Pericardium fibroblast (primary cell): ENCODE measurements at places on chromosomes 5 and 9. TPM values are rescaled to one million over a fixed set of nuclear protein-coding genes. Genes with fewer than 3 reads are reported as not detected.

Gene FOXD4L5
- 0.94 TPM in 1 of 2 replicates, not detected in the other for total RNA-seq

Gene SPATA31A3
- total RNA-seq: not detected in 2 replicates

Gene DOCK2
- total RNA-seq: 0.09 and 0.23 TPM in 2 replicates

Gene APBA1
- total RNA-seq: 3.7 and 11.3 TPM in 2 replicates

Gene BTNL8
- total RNA-seq: 1.2 TPM in 1 of 2 replicates, not detected in the other

Gene CCDC192
- total RNA-seq: 0.93 and 2.0 TPM in 2 replicates

Gene PDE6A
- total RNA-seq: under 0.01 TPM in 1 of 2 replicates, not detected in the other

Gene ANKDD1B
- 0.09 and 1.1 TPM in 2 replicates for total RNA-seq

Gene PROB1
- 1.5 and 2.2 TPM in 2 replicates for total RNA-seq

Gene IFNA1
- total RNA-seq: not detected in 2 replicates

Gene SYK
- total RNA-seq: not detected in 2 replicates

Gene ANKRD18B
- total RNA-seq: not detected in 2 replicates

Gene SLC34A3
- total RNA-seq: not detected in 2 replicates

Gene GABRA1
- total RNA-seq: not detected in 2 replicates

Gene PCA3
- not detected in 2 replicates for total RNA-seq

Gene RASEF
- 0.12 TPM in 1 of 2 replicates, not detected in the other for total RNA-seq

Gene KIF24
- 0.09 and 0.70 TPM in 2 replicates for total RNA-seq

Gene MARCOL
- not detected in 2 replicates for total RNA-seq

Gene NEUROG1
- total RNA-seq: not detected in 2 replicates

Gene CFAP77
- 0.34 TPM in 1 of 2 replicates, not detected in the other for total RNA-seq

Gene OSMR
- total RNA-seq: 53.1 and 74.9 TPM in 2 replicates

Gene IFNA21
- not detected in 2 replicates for total RNA-seq

Gene CCNI2
- total RNA-seq: not detected in 2 replicates

Gene PCDHGA10
- 6.9 and 8.6 TPM in 2 replicates for total RNA-seq

Gene LIX1
- not detected in 2 replicates for total RNA-seq

Gene ROPN1L
- total RNA-seq: 0.09 TPM in 1 of 2 replicates, not detected in the other

Gene SCGB3A2
- not detected in 2 replicates for total RNA-seq

Gene KCNV2
- not detected in 2 replicates for total RNA-seq

Gene NUDT12
- 4.4 and 10.2 TPM in 2 replicates for total RNA-seq

Gene EPB41L4B
- total RNA-seq: under 0.01 and 0.35 TPM in 2 replicates

Gene ANKRD55
- total RNA-seq: not detected in 2 replicates

Gene ADRA1B
- 10.6 and 21.7 TPM in 2 replicates for total RNA-seq

Gene CCNJL
- 0.23 and 2.0 TPM in 2 replicates for total RNA-seq

Gene KCNMB1
- not detected in 2 replicates for total RNA-seq

Gene AQP7
- total RNA-seq: not detected in 2 replicates

Gene NUTM2G
- not detected in 2 replicates for total RNA-seq

Gene CCNG1
- 139 and 241 TPM in 2 replicates for total RNA-seq

Gene CD72
- 1.6 and 2.2 TPM in 2 replicates for total RNA-seq

Gene SLC25A48
- not detected in 2 replicates for total RNA-seq

Gene EDIL3
- 31.6 and 73.9 TPM in 2 replicates for total RNA-seq

Gene GOLPH3
- total RNA-seq: 78.3 and 105 TPM in 2 replicates

Gene N4BP3
- total RNA-seq: under 0.01 and 1.4 TPM in 2 replicates

Gene SLC36A3
- not detected in 2 replicates for total RNA-seq

Gene GPR151
- not detected in 2 replicates for total RNA-seq

Gene AJM1
- 2.0 TPM in 2 replicates for total RNA-seq

Gene LCN9
- not detected in 2 replicates for total RNA-seq

Gene AGXT2
- not detected in 2 replicates for total RNA-seq

Gene PKD2L2
- not detected in 2 replicates for total RNA-seq

Gene FBXL7
- 17.2 and 21.1 TPM in 2 replicates for total RNA-seq

Gene C5orf58
- not detected in 2 replicates for total RNA-seq

Gene NIPAL4
- 0.26 TPM in 1 of 2 replicates, not detected in the other for total RNA-seq

Gene FREM1
- 0.17 and 1.8 TPM in 2 replicates for total RNA-seq

Gene SPRY4
- total RNA-seq: 4.3 and 22.5 TPM in 2 replicates

Gene LECT2
- not detected in 2 replicates for total RNA-seq

Gene DEPDC1B
- 0.43 and 2.2 TPM in 2 replicates for total RNA-seq

Gene CAVIN4
- 0.12 and 1.2 TPM in 2 replicates for total RNA-seq

Gene PCDHA13
- total RNA-seq: not detected in 2 replicates

Gene ANKRD18A
- not detected in 2 replicates for total RNA-seq
